ENCODE measurements at places on chromosomes 6 and 20.

GRCh38 chr20:2387180-2387577 lies 6.5 kb downstream of the TGM6 start:
- DNase-seq, result peak; percentile 29

- peak; percentile 53 for DNase-seq
Measured at GRCh38 chr6:92810913-92811312, 608.4 kb downstream of the EPHA7 start.

- DNase-seq, result no peak
Measured at GRCh38 chr20:38927902-38928578, 1.8 kb downstream of the FAM83D start.

- no peak for DNase-seq
Measured at GRCh38 chr6:35777356-35778102, 1.1 kb downstream of the CLPSL2 start.

- no peak for DNase-seq
Measured at GRCh38 chr6:136501096-136501495, 49.1 kb downstream of the MAP7 start.

DNA sequence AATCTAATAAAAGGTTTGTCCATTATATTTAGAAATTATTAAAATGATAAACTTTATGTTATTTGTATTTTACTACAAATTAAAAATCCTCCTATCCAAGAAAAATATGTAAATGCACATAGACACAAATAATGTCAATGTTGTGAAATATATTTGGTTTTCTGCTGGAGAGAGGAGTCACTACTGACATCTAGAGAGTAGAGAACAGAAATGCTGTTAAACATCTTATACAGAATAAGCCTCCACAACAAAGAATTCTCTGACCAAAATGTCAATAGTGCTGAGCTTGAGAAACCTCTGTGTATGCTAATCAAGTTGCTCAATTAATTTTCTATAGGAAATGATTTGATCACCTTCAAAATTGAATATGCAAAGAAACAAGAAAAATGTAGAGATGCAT lies 12.4 kb downstream of the HTR1B start:
- peak; percentile 16 for DNase-seq

DNA sequence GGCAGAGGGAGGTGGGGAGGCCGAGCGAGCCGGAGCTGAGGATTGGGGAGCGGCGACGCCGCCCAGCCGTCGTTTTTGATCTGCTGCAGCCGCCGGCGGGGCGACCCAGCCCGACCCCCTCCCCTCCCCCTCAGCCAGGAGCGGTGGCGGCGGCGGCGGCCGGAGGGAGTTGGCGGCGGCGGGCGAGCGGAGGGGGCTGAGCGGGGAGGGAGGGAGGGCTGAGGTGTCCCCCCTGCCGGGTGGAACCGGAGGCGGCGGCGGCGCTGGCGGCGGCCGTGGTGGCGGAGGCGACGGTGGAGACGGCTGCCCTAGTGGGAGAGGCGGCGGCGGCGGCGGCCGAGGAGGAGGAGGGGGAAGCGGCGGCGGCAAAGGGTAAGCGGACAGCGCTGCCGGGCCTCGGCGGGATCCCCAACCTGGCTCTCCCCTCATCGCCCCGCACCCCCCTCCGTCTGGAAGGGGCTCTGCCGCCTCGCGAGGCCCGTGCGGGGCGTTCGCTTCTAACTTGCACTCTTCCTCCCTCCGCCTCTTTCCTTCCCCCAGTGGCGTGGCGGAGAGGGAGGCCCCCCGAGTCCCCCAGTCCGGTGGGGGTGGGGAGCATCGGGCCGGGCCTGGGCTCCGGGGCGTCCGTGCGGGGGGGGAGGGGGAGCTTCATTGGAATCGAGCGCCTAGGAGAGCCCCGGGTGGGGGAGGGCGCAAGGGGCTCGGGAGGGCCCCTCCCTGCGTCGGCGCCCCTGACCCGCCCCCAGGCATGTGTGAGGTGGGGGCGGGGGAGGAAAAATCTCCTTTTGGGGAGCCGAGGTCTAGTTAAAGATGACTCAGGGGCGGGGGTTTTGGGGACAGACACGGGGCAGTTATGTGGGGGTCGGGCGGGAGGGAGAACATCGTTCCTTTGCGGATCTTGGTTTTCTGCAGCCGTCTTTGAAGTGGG lies at the start of gene TAB2:
Gene TAB2 (plus strand): TSS at position 69 of the 928 bp plus-strand sequence. CDS start 52,286 bp downstream, outside the sequence.
- no peak for DNase-seq

DNA sequence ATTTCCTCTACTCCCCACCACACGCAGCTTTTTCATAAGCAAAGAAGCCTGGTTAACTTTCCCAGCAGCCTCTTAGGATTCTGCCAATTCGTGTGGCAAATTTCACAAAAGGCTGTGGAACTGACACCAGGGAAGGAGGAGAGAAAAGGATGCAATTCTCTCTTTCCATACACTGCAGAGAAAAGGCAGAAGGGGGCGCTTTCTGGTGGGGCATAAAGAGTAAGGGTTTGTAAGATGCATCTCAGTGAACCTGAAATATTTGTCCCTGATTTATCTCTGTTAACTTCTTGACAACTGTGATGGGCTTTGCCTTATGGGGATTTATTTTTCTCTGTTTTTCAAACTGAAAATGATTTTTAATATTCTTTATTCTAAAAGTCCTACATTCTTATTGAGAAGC lies 45.5 kb upstream of the GLP1R start:
- DNase-seq, result no peak

DNA sequence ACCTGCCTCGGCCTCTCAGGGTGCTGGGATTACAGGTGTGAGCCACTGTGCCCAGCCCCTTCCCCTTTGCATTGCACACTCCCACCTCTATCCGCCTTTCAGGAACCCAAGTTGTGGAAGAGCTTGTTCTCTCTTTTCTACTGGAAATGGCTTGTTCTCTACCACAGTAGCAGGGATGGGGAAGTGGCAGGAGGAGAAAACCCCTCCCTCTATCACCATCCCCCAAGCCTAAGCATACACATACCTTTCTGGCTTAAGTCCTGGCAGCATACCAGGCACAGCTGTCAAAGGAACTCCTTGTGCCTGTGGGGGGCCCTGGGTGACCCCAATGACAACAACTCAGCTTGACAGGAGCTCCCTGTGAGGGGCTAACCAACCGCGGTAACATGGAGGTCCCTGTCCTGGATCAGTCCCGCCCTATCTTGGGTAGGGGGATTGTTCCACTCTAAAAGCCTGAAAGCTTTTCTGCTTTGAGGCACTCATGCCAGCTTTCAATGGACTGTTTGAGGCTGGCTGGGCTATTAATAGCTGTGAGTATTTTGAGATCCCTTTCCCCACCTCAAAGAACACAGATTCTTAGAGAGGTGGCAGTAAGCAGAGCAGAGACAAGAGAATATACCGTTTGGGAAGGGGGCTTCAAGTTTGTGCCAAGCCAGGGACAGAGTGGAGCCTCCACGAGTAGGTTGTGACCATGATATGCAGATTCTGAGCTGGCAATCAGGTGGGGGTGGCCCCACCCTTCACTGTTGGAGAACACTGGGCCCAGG lies 2.3 kb downstream of the KLHDC3 start:
- no peak for DNase-seq

DNA sequence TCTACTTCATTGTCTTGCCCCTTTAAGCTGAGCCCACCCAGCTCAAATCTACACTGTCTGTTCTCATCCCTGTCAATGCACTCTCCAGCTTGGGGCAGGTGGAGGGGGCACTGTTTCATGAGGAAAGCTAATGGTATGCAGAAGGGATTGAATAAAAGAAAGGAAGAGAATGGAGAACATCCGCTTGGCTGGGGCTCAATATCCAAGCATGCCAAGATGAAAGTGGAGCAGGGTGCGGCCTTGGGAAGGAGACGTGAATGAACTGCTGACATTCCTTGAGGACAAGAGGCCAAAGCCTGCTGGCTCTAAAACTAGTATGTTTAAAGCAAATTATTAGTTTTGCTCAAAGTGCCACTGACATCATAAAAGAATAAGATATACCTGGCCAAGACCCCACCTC lies 24.2 kb downstream of the AKAP12 start:
- peak; percentile 67 for DNase-seq

GRCh38 chr6:131067521-131067920 lies 4.5 kb upstream of the EPB41L2 start:
- DNase-seq, result no peak

- no peak for DNase-seq
Measured at GRCh38 chr20:64241061-64241460, 14.5 kb upstream of the PCMTD2 start.

- no peak for DNase-seq
Measured at GRCh38 chr20:22717466-22717865, 133.1 kb upstream of the FOXA2 start.

DNA sequence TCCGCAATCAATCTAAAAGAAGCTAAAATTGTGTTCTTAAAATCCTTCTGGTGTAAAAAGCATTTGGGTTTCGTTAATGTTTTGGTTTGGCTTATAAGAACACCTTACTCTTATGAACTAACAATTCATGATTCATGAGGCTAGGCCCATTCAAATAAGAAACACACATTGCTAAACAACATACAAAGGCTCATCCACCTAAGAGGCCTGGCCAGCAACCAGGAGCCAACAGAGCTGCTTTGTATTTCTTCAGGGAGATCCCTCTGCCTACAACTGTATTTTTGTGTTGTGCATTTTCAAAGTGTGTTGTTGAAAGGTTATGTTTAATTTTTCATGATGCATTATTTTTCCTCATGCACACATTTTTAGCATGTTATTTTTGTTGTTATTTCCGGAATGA lies 98.6 kb downstream of the PTPRK start:
- DNase-seq, result peak; percentile 39
